ENCODE measurements at places on chromosomes 2 and 18. TPM values are rescaled to one million over a fixed set of nuclear protein-coding genes. Genes with fewer than 3 reads are reported as not detected.
A peak's percentile ranks its signal among the peaks of the same experiment; 100 is the strongest.

- DNase-seq: no peak
Observed at GRCh38 chr2:46096260-46096659, 200.9 kb upstream of the EPAS1 start.

DNA sequence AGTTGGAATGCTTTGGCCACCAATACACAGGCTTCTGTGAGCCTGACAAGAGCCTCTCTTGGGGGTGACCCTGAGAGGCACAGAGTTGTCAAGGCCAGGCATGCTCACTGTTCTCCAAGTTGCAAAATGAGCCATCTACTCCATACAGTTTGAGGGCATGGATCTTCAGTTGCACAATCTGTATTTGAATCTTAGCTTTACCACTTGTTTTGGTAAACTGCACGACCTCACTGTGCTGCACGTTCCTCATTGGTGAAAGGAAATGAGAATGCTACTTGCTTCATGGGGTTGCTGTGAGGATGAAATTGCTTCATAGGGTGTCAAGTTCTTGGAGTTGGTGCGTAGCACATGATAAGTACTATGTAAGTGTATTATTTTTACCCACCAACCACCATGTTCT, 12.0 kb upstream of the HAAO start:
- DNase-seq: no peak

GRCh38 chr18:11283479-11284161, 134.3 kb upstream of the PIEZO2 start:
- peak; percentile 75 for DNase-seq

DNA sequence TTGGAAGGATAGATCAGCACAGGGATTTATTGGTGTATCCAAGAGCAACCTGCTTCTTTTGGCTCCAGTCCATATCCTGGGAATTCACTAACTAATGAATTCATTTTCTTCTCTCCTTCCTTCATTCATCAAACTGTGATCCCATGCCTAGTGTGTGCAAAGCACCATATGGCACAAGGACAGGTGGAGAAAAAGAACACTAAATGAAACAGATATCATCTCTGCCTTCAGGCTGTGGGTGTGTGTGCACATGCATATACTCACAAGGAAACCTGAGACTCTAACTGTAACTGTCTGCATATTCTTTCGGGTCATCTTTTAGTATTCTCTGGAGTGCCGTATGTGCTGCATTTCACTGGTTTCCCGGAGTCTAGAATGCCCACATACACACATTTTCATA, 20.2 kb downstream of the TNP1 start:
- no peak for DNase-seq

DNA sequence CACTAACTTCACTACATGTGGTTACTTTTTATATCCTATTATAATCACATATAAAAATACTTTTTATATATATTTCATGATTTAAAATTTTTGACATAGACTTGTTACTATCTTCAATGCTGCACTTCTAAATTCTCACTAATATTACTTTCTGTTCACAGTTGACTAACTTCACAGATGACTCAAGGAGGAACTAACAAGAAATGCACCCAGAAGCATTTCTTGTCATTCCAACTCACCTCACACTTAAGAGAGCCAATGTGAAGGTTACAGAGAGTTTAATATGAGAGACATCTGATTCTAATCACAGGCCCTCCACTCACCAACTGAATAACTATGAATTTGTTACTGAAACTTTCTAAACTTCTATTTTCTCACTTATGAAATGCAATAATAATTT, 399.8 kb upstream of the SLC8A1 start:
- DNase-seq: no peak

GRCh38 chr2:172244419-172245130, 141.9 kb upstream of the DLX2 start:
- no peak for DNase-seq

- no peak for DNase-seq
Observed at GRCh38 chr2:239551206-239551605, 150.4 kb upstream of the HDAC4 start.

The INO80D gene
- polyA plus RNA-seq: 12.1 TPM

The UGT1A3 gene
- not detected for polyA plus RNA-seq
